ENCODE measurements at places on chromosomes 5 and 9.
A peak's percentile ranks its signal among the peaks of the same experiment; 100 is the strongest.

GRCh38 chr9:117825609-117826347 is 121.6 kb downstream of the TLR4 start:
- no peak for DNase-seq

GRCh38 chr5:93800988-93801811 is 59.8 kb upstream of the POU5F2 start:
- DNase-seq = peak; percentile 23

DNA sequence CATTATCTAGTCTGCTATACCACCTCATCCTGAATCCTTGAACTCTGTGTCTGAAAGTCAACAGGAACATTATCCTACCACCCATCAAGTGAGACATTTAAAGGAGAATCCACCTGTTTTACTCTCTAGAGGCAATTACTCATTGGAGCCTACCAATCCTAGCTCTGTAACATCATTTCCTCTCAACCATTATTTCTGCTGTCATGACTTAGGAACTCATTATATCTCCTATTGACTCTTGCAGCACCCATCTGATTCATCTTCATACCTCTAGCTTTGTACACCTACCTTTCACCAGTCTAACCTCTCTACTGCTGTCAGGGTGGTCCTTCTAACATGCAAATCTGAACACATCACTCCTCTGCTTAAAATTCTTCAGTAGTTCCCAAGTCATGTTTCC is 481.5 kb downstream of the NFIB start:
- DNase-seq = no peak

DNA sequence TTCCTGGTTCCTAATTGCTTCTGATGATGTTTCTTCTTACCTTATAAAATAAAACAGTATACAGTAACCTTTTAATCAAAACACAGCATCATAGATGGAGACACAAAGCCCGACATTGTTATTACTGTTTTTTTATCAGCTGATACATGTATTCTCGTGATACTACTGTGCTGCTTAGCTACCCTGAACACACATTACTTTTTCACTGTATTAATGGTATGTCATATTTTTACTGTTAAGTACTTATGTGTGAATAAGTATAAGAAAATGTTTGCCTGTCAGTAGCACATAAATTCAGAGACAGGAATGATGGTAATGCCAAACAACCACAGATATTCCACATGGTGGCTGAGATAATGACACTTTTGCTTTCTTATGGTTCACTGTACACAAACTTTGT is 68.7 kb downstream of the RAB24 start:
- DNase-seq = no peak

DNA sequence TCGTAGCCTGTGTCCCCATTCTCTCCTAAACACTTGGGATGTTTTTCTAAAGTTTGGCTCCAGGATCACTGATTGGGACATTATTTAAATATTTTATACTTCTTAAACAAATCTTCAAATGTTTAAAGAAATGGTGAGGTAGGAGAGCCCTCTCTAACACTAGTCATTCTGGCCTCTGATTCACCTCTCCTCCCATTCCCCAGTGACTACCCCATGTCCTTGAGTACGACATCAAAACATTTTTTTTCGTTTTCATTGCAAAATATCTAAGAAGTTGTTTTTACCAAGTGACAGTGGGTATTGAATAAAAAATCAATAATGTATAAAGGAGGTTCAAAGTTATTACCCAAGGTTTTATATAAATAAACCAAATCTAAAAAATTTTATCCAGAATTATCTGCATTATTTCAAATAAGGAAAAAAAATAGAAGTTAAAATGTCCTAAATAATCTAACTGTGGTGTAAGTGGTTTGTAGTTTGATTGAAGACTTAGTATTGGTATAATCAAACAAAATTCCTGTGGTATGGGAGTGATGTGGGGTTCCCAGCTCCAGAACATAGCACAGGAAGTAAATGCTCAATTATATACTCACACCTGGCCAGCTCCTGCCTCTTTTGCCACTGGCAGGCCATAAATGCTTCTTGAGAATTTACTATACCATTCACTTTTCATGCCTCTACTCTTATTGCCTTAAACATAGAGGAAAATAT is 51.1 kb downstream of the MAST4 start:
- no peak for DNase-seq

- no peak for DNase-seq
These were observed 86.0 kb upstream of the NR5A1 start for GRCh38 chr9:124593200-124593599.

DNA sequence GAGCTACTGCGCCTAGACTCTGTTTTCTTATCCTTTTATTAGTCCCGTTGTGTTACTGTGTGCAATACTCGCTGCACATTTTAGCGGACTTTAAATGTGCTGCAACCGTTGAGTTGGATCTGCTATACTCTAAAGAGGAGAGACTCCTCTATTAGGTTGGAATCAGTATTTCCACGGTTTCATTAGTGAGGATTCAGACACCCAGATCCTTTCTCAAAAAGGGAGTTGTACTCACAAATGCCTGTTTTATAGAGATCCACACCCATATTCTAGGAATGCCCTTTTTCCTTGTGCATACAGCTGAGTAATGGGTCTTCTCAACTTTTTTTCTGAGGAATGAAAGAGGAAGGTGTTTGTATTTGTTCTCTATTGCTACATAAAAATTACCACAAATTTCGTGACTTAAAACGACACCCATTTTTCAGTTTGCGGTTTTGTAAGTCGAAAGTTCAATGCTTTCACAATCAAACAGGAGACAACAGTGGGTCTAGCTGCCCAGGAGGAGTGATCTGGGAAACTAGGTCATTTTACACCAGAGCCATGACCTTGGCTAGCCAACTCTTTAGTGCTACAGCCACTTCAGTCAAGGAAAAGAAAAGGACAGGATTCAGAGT is 52.8 kb upstream of the SLC44A1 start:
- peak; percentile 13 for DNase-seq

GRCh38 chr5:150356575-150357294 is 762 bp upstream of the TCOF1 start:
- no peak for DNase-seq

DNA sequence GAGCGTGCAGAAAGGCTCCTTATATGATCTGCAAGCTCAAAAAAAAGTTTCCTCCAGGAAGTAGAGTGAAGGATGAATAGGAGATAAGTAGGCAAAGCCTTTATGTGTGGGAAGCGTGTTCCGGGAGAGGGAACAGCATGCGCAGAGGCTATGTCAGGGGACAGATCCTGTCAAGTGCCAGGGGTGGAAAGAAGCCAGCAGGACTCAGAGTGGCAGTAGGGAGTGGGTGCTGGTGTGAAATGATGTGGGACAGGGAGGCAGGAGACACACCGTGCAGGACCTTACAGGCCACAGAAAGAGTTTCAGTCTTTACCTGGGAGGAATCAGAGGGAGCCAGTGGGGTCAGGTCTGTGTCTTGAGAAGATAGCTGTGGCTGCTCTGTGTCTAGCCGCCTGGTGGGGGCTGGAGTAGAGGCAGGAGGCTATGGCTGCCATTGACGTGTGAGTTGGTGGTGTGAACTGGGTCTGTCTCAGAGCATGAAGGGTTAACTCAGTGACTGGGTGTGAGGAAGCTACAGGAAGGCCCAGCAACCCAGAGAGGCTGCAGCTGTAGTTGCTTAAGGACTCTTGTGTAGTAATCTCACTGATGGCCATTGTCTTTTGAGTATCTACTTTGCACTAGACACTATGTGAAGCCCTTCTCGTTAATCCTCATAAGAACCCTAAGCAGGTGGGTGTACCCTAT is 71.3 kb downstream of the PPARGC1B start:
- DNase-seq = no peak

GRCh38 chr9:132479733-132480132 is 69.7 kb downstream of the CFAP77 start:
- DNase-seq = no peak

DNA sequence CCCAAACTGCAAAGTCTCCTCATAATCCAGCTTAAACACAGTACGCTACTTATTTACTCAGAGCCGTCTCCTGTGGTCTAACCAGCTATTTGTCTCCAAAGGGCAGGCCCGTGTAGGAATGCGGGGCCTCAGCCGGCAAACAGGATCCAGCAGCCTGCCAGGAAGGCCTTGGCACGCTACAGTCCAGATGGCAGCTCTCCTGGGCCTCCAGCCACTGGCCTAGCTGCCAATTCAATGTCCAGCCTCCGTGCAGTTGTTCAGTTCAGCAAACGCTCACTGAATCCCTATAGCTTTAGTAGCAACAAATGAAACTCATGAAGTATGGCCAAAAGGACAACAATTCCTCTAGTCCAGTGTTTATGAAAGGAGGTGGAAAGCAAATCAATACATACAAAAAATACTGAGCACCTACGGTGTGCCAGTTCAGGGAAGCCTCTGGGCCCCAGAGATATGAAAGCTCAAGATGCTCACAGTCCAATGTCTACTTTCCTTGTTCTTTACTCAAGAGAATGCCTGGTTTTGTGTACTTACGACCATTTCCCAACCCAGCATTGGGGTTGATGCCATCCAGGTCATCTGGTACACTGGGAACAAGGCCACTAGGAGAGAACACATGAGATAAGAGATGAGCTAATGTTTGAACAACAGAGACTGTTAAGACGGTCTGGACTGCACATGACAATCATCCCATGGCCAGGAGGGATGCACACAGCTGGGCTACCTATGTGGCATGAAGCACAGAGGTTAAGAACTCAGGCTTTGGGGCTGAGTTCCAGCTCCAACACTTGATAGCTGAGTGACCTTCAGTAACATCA is 8.3 kb downstream of the CDK5RAP2 start:
- DNase-seq = peak; percentile 94

DNA sequence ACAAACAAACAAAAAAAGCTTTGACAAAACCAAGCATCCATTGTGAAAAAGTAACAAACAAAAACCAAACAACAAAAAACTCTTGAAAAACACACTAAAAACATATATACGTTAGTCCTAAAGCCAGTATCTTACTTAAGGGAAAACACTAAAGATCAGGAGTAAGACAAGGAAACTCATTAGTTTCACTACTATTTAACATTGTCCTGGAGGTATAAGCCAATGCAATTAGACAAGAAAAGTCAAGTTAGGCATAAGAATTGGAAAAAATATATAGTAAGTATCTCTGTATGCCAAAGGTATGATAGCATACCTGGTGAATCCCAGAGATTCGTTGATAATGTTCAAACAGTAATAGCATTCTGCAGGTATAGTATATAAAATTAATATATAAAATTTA is 21.8 kb upstream of the UBTD2 start:
- DNase-seq = no peak

DNA sequence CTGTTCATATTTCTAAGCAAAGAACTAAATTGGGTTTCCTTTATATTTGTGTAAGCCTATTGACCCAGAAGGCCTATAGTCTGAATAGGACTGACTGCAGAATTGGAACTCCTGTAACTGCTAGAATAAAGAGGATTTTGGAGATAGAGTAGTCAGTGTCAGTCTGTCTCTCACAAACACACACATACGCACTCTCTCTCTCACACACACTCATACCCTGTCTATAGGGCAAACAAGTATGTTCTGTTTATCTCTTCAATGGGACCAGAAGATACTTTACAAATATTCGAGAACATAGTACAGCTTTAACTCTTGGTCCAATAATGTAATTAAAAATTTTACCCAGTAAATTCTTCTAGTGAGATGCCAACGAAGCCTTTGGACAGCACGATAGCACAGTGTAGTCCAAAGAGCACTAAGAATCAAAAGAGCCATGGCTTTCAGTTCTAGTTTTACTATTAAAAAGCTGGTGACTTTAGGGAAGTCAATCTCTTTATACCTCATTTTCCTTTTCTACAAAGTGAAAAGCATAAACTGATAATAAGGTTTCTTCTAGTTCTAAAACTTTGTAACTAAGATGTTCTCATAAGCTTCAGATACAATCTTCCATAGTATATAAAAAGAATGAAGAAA is 19.3 kb downstream of the ABHD17B start:
- DNase-seq = no peak

DNA sequence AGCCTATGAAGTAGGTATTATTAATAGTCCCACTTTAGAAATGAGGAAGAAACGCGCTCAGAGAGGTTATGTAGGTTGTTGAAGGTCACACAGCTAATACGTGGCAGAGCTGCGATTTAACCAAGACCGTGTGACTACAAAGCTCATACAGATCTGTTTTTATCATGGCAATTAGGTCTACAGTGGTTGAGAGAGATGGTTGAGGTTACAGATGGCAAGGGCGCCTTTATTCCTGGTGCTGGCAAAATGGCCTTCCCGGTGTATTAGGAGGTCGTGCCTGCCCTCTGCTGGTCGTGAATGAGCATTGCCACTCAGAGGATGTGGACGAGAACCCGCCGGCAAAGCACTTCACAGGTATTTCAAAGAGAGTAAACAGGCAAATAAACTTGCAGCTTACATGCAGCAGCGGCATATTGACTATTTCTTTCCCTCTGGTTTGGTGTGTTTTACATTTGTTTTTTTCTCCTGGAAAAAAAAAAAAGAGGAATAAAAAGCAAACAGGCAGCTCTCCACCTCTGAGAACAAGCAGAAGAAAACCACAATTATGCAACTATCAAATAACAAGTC is 65.3 kb upstream of the EGFLAM start:
- DNase-seq = peak; percentile 84

- no peak for DNase-seq
These were observed 12.6 kb downstream of the DNM1 start for GRCh38 chr9:128215491-128216409.
